ENCODE measurements at places on chromosomes 12 and 14.

DNA sequence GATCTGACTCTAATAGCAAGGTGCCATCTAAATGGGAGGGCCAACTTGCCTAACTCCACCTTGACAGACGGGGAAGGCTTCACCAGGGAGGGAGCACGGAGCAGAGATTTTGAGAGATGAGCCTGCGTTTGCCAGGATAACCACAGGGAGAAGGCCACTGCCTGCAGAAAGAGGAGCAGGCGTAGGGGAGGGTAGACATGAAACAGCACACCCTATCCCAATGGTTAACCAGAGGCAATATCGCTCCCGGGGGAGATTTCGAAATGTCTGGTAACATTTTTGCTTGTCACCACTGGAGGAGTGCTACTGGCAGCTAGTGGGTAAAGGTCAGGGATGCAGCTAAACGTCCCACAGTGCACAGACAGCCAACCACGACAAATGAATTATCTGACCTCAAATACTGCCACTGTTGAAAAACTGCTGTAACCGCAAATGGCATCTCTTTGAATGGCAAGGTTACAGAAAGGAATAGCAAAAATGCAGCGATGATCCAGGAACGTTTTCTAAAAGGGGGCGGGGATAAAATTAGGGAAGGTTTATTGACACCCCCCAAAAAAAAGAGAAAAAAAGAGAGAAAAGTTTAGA, 126.0 kb upstream of the ATF7IP start:
- DNase-seq: no peak

GRCh38 chr14:53128303-53129028, 24.7 kb downstream of the DDHD1 start:
- no peak for DNase-seq

DNA sequence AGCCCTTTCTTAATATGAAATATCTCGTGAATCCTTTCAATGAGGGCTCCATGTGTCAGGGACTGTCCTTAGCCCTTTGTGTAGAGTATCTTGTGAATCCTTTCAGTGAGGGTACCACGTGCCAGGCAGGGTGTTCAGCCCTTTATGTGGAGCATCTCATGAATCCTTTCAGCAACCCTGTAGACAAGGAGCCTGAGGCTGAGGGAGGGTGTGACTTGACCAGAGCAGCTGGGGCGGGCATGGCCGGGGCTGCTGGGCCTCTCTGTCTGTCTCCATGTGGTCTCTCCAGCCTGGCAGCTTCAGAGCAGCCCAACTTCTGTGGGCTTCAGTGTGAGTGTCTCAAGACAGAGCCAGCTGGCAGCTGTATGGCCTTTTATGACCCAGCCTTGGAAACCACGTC, 140.2 kb downstream of the AACS start:
- DNase-seq: no peak

DNA sequence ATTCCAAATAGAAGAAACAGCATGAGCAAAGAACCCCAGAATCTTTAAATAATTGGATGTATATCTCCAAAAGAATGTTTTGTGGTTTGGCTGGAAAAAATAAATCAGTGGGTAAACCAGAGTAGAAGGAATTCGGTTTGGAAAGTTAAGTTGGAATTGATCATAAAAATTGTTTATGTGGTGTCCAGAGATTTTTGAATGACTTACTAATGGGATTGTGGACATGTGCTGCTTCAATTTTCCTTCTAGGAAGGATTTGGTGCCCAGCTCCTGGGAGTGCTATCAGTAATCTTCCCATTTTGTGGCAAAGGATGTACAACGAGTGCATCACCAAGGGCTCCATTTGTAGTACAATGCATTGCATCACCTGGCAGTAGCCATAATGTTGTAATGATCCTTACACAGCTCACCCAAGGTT, 224.8 kb downstream of the SLC16A7 start:
- DNase-seq: no peak

- DNase-seq: no peak
Observed at GRCh38 chr12:125079084-125079483, 13.8 kb downstream of the AACS start.

GRCh38 chr14:67735336-67736147, 33.9 kb downstream of the RDH12 start:
- DNase-seq: no peak

- no peak for DNase-seq
Observed at GRCh38 chr14:80428671-80429070, 217.4 kb upstream of the DIO2 start.

GRCh38 chr14:68628605-68629310, 164.1 kb downstream of the ZFP36L1 start:
- no peak for DNase-seq

DNA sequence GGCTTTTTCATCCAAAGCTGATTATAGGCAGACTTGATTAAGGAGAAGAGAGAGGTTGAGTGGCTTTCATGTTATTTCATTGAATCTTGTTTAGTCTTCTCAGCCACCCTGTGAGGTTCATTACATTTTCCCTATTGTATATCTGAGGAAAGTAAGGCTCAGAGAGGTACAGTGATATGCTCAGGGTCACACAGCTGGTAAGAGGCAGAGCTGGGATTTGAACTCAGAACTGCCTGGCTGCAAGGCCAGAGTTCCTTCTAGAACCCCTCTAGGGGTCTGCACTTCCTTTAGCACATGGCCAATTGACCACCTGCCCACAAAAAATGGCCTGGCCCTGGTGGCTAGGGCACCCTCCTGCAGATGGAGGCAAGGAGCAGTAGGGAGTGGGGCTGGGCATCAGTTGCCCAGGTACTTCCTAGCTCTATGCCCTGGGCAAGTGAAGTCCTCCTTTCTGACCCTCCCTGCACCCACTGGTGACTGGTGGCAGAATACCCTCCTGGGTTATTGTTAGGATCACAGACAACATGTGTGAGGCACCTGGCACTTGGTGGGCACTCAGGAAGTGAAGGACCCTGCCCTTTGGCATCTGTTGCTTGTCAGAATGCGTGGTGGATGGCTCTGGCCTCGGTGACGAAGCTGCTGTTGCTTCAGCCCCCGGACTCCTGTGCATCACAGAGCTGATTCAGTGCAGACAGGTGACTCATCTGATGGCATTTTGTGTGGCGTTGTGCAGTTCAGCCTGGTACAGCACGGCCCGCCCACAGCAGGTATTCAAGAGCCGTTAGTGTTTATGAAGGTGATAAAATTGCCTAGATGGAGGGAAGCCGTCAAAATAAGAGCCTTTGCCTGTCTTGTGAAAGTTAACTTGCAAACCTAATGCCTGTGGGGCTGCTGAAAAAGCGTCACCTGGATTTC, 115.8 kb downstream of the SLC25A47 start:
- DNase-seq: no peak

- DNase-seq: no peak
Observed at GRCh38 chr14:91899213-91899612, 31.9 kb upstream of the TC2N start.

- no peak for DNase-seq
Observed at GRCh38 chr12:25960143-25960542, 1.7 kb downstream of the RASSF8 start.

DNA sequence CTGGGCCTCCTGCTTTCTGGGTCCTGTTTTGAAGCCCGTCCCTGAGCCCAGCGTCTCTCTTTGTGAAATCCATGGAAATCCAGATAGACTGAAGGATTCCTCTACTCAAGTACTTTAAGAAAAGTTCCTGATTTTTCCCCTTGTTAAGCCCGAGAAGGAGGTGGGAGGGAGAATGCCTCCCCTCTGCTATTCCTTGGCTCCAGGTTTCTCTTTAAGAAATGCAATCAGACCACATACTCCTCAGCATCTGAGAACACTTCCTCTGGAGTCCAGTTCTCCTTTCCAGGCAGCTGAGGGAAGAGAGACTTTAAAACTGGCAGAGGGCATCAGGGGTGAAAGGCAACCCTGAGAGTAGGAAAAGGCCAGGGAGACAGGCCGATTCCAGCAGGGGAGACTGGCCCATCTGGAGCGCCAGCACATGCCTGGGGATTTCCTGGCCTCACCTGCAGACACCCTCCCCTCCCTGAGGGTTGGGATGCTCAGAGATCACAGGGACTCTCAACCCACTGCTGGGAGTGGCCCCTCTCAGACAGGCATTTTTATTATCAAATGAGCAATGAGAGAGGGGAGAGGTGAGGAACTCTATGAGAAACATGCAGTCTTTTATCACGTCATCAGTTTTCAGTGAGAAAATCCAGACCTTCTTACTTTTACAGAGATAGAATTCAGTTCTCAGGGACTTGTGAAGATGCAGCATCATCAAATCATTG, 2.0 kb upstream of the EMP1 start:
- no peak for DNase-seq

- no peak for DNase-seq
Observed at GRCh38 chr12:118098401-118098800, 5.4 kb downstream of the VSIG10 start.

GRCh38 chr12:46555406-46555852, 182.9 kb upstream of the SLC38A2 start:
- no peak for DNase-seq

DNA sequence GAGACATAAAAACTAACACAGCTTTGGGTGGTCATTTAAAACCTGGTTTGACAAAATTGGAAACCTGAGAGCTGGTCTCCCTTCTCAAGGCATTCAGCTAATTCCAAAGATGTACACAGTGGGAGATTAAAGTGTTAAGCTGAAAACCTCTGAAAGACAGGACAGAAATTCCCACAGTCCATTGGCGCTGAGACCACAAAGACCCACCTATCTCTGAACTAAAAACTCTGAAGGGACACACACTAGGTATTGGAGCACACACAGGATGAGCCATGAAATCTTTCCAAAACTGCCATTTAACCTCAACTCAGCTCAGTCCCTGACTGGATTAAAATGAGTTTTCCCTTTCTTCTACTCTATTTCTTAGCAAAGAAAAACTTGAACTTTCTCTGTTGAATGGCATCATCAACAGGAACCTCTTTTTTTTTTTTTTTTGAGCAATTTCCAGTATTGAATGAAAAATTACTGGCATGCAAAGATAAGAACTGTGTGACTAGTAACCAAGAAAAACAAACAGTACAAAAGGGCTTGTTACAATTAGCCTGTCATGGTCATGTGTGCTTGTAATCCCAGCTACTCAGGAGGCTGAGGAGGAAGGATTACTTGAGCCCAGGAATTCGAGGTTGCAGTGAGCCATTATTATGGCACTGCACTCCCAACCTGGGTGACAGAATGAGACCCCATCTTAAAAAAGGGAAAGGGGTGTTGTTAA, 82.4 kb downstream of the IPO8 start:
- DNase-seq: no peak

DNA sequence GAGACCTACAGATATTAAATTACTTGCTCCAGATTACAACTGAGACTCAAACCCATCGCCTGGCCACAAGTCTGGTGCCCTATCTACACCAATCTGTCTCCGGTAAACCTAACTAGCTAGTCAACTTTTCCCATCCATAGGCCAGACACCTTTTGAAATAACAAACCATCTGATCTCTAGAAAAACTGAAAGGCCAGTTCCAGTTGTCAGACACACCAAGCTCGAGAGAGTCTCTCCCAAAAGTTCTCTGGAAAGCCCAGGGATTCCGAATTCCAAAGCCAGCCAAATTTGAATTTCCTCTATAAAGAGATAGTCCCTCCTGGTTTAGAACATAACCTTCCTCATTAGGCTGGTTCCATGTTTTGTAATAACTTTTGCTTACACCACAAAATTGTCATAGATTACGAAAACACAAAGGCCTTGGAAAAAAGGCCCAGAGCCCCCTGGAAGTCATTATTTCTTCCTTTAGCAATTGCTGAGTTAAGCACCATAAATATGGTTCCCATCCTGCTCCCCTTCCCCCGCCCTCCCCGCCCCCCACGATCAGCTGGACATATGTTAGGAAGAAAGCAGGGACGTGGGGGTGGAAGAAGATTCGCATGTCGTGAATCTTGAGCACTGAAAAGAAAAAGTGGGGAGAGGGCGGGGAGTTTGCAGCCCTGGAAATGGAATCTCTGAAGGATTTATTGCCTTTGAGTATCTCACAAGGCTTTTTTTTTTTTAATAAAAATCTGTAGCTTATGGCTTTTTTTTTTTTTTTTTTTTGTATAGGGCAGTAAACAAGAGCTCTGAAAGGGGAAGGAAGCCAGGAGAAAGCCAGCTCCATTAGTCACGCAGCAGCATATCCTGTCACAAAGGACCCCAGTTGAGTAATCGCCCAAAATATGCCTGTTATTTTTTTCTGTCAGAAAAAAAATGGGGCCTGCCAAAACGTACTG, 110.4 kb downstream of the ZFP36L1 start:
- no peak for DNase-seq

GRCh38 chr12:105449431-105449830, 118.9 kb downstream of the C12orf75 start:
- DNase-seq: no peak

DNA sequence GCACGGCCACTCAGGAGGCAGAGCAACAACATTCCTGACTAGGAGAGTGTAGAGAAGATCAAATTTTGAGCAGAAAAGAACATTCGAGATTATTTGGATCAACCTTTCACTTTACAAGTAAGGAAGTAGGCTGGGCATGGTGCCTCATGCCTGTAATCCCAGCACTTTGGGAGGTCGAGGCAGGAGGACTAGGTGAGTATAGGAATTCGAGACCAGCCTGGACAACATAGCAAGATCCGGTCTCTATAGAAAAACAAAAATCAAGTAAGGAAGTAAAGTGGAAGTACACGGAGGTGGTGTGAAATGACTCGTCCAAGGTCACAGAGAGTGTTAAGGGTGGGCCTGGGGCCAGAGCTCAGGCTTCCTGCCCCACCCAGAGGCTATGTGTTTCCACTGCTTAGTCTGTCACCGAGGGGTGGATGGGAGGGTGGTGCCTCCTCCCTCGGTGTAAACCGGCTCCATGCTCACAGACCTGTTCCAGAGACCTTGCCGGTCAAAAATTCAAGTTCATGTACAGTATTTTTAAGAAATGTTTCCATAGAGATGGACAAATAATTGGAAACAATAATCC, 51.9 kb downstream of the MAP1LC3B2 start:
- DNase-seq: no peak

DNA sequence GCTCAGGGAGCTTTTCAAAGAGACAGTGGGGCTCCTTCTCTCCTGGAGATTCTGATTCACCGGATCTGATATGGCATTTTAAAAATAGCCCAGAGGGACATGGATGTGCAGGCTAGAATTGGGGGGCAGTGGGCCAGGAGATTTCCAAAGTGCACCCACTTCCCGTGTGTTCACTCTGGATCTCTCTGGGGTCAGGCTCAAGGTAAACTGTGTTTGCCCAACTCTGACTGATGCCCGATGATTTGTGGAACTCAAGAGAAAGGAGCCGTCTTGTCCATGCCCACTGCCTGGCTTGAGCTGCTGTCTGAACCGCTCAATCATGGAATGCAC, 17.9 kb downstream of the FAM181A start:
- DNase-seq: no peak

- DNase-seq: no peak
Observed at GRCh38 chr12:65501093-65501621, 222.7 kb downstream of the MSRB3 start.

DNA sequence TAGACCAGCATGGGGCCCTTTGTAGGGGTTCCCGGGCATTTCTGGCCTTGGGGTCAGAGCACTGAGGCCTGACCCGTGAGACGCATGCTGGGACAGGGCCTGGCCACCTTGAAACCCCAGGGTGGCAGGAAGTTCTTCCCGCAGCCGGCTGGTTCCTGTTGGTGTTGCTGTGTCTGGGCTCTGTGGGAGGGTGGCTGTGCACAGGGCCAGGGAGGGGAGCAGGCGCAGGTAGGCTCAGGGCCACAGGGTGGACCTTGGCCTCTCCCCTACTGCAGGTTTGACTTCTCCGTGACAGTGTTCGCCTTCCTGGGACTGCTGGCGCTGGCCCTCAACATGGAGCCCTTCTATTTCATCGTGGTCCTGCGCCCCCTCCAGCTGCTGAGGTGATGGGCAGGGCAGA, 48.2 kb downstream of the SLC8B1 start:
- DNase-seq: no peak

GRCh38 chr14:74942181-74942580, 13.2 kb downstream of the PGF start:
- no peak for DNase-seq

Data from activated T-helper 1 cell treated with anti-CD3 and anti-CD28 coated beads, Interleukin-2, amount 50 U/mL, for 16 hours (primary cell).